Caco-2 (cell line): ENCODE measurements at places on chromosomes 16 and 17. TPM values are rescaled to one million over a fixed set of nuclear protein-coding genes. Genes with fewer than 3 reads are reported as not detected.
A peak's percentile ranks its signal among the peaks of the same experiment; 100 is the strongest.

- no peaks in the 10 kb centered on the region for H3K27me3 ChIP-seq
- no peak for DNase-seq
- H3K4me3 ChIP-seq: no peak overlapping the region
- H3K27ac ChIP-seq: no peak overlapping the region
- no peaks in the 10 kb centered on the region for H3K4me1 ChIP-seq
Measured at GRCh38 chr16:77585379-77586251, 136.7 kb upstream of the NUDT7 start.

GRCh38 chr17:74135391-74136167 is 67.9 kb upstream of the RPL38 start:
- H3K27me3 ChIP-seq: no peaks in the 10 kb centered on the region
- no peaks in the 10 kb centered on the region for H3K4me1 ChIP-seq
- no peak overlapping the region for H3K4me3 ChIP-seq
- DNase-seq: peak; percentile 9

PLXDC1 gene
- 0.14 and 0.44 TPM in 2 replicates for total RNA-seq

IL34 gene
- 0.49 and 0.50 TPM in 2 replicates for total RNA-seq

PRSS33 gene
- total RNA-seq: not detected in 2 replicates

DNA sequence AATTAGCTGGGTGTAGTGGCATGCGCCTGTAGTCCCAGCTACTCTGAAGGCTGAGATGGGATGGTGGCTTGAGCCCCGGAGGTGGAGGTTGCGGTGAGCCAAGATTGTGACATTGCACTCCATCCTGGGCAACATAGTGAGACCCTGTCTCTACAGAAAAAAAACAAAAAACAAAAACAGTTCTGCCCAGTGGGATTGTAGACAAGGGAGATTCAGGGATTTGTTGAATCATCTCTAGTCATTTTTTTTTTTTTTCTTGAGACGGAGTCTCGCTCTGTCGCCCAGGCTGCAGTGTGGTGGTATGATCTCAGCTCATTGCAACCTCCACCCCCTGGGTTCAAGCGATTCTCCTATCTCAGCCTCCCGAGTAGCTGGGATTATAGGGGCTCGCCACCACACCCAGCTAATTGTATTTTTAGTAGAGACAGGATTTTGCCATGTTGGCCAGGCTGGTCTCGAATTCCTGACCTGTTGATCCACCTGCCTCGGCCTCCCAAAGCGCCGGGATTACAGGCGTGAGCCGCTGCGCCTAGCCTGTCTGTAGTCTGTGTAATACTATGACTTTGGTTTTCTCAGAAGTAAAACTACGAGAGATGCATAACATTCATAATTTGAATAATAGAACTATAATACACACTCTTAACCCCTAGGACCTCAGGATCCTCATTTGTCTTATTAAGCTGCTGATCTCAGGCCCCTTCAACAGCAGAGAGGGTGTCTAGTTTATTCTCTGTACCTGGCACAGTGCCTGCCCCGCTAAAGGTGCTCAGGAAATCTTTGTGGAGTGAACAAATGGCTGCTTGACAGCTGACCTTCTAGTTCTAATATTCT is 1.4 kb downstream of the TEN1 start:
- H3K4me3 ChIP-seq: peak overlapping the region; percentile 88
- H3K36me3 ChIP-seq: no peaks in the 10 kb centered on the region
- H3K27ac ChIP-seq: peak overlapping the region; percentile 100

TP53TG3E gene
- total RNA-seq: not detected in 2 replicates

- H3K4me3 ChIP-seq: no peak overlapping the region
- DNase-seq: no peak
- peaks cover 33% of the 10 kb centered on the region for H3K4me1 ChIP-seq
- H3K27me3 ChIP-seq: no peaks in the 10 kb centered on the region
- H3K36me3 ChIP-seq: peaks cover 2% of the 10 kb centered on the region
Measured at GRCh38 chr16:11354733-11355574, 9.7 kb downstream of the RMI2 start.

GRCh38 chr16:3738128-3738527 is 20.8 kb upstream of the TRAP1 start:
- no peak for DNase-seq
- peaks cover 8% of the 10 kb centered on the region for H3K36me3 ChIP-seq
- no peaks in the 10 kb centered on the region for H3K4me1 ChIP-seq
- no peak overlapping the region for H3K4me3 ChIP-seq

GRCh38 chr16:15482068-15482747 is 47.8 kb downstream of the BMERB1 start:
- peak; percentile 58 for DNase-seq
- H3K4me3 ChIP-seq: no peak overlapping the region
- H3K4me1 ChIP-seq: no peaks in the 10 kb centered on the region
- no peaks in the 10 kb centered on the region for H3K36me3 ChIP-seq
- no peak overlapping the region for H3K27ac ChIP-seq

KLHL36 gene
- total RNA-seq: 67.6 and 70.2 TPM in 2 replicates

FOXO3B gene
- 7.0 and 7.3 TPM in 2 replicates for total RNA-seq

PALB2 gene
- 19.4 and 20.5 TPM in 2 replicates for total RNA-seq

DNA sequence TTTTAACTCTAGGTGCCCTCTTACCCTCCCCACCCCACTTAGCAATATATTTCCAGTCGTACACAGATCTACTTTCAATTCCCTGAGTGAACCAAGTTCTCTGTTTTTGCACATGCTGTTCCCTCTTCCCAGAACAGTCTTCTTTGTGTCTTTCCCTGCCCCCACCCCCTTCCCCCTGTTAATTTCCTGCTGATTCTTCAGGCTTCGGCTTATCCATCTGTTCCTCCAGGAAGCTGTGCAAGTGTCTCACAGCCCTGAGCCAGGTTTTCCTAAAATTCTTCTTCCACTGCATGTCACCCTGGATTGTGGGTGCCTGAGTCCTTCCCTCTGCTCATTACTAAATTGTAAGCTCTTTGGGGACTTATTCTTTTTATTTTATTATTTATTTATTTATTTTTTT is 12.4 kb upstream of the SPOP start:
- H3K4me3 ChIP-seq: no peak overlapping the region
- no peaks in the 10 kb centered on the region for H3K36me3 ChIP-seq
- peaks cover 5% of the 10 kb centered on the region for H3K4me1 ChIP-seq
- no peaks in the 10 kb centered on the region for H3K27me3 ChIP-seq
- no peak overlapping the region for H3K27ac ChIP-seq
- DNase-seq: peak; percentile 27

SMARCE1 gene
- 126 and 132 TPM in 2 replicates for total RNA-seq

CES3 gene
- total RNA-seq: 0.79 and 0.95 TPM in 2 replicates
